ENCODE measurements at places on chromosomes 2 and 18.

GRCh38 chr18:49135877-49136276 is 185.1 kb upstream of the SMAD7 start:
- no peak for DNase-seq

DNA sequence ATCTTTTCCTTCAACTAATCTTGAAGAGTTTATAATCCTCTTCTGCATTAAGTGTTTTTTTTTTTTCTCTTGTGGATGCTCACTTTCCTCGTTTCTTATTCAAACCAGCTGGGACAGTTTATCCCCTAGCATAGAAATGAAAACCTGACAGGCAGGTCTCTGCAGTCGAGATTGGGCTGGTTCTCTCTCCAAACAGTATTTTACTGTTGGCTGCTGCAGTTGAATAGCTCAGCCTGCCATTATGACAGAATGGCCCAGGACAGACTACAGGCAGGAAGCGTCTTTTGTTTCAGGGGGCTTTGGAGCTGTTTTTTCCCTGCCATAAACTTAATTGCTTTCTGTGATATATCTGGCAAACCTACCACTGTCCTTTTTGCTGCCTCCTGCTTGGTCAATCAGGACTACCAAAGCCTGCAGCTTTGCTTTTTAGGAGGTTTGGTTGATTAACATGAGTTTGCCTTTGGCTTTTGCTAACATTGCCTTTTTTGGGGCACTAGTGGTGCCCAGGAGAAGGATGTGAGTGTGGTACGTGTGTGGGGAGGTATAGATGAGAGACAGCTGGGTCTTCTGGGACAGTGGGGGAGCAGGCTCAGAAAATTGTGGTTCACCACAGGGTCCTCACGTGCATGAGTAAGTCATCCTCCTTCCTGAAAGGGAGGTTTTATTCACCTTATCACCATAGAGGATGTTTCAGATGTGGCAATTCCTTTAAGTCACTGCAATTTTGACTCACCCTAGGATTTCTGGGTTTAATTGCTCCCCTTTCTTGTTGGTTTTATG is 128.7 kb downstream of the LYPD6B start:
- no peak for DNase-seq

DNA sequence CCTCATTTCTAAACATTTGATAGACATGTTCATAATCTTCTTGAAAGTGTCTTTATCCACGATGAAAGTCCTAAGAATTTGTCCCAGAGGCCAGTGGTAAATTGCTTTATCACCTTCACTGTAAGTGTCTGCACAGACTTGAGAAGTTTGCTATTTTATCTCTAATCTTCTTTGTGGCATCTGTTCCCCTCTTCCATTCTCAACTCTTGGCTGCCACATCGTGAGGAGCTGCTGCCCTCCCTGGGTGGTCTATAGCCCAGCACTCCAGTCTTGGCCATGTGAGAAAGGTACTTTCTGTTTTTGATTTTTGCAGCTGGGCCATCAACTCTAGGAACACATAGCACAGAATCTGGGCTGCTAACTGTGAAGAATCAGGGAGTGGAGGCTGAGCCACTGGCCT is 45.5 kb downstream of the SLC14A2 start:
- DNase-seq: no peak

DNA sequence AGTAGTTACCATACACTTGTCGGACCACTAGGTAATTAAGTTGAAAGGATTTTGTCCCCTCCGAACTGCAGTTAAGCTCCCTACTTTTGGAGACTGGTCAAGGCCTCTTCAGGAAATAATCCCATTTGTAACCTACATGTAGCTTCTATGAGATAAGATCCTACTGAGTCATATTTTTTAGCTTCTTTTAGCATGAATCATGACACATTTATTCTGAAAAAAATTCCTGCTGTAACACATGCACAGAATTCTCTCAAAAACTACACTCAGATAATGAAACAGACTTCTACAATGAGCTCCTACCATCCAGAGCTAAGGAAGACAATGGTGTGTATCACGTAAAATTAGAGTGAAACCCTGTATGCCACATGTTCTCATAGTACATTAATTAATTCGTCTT is 100.7 kb upstream of the CCDC195 start:
- DNase-seq: no peak

- peak; percentile 67 for DNase-seq
These were observed at the start of gene CERKL for GRCh38 chr2:181656450-181657291. CERKL (minus strand) TSS chr2:181657105; CDS start chr2:181657006, 99 bp downstream.

GRCh38 chr2:49265471-49265870 is 111.2 kb upstream of the FSHR start:
- DNase-seq: no peak
